NCI-H1436 (cell line): ENCODE measurements at places on chromosomes 5 and 9.

- DNase-seq, result no peak
These were observed 17.4 kb downstream of the C5orf15 start for GRCh38 chr5:133950821-133951612.

DNA sequence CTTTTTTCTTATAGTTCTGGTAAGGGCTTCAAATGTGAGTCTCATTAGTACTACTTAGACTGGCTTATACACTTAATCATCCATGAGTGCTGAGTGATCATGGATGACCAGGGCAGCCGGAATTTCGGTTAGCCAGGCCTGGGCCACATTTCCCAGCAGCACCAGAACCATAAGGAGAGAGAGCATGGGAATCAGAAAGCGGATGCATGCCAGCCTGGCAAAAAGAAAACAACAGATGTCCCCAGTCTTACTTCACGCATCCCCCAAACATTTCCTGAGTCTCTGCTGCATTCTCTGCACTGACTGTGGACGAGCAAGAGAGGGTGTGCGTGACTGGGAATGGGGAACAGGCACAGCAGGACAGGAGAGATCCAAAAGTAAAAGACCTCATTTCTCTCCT is 371.1 kb upstream of the ZNF608 start:
- DNase-seq, result no peak

- DNase-seq, result no peak
These were observed 95.1 kb downstream of the HRH2 start for GRCh38 chr5:175752826-175753535.

GRCh38 chr9:82331079-82331478 is 342.5 kb downstream of the SPATA31D1 start:
- DNase-seq, result no peak

- DNase-seq, result no peak
These were observed 66.0 kb downstream of the FOXB2 start for GRCh38 chr9:77085416-77085815.

DNA sequence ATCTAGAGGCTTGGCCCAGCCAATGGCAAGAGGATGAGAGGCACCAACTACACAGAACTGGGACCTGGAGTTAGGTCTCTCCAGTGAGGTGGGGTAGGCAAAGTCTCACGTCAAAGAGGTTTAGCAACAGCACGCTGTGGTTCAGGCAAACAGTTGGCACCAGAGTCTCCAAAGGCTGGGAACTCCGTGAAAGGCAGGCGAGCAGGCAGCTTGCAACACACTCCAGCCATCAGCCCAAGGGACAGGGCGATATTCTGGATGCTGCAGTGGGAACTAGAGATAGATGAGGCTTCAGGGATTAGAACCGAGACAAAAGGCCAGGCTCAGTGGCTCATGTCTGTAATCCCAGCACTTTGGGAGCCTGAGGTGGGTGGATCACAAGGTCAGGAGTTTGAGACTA is 129.1 kb downstream of the PDZD2 start:
- DNase-seq, result no peak

- no peak for DNase-seq
These were observed 12.1 kb upstream of the SLC25A51 start for GRCh38 chr9:37915911-37916470.

GRCh38 chr5:173352366-173353349 is 24.4 kb upstream of the STC2 start:
- DNase-seq, result no peak

DNA sequence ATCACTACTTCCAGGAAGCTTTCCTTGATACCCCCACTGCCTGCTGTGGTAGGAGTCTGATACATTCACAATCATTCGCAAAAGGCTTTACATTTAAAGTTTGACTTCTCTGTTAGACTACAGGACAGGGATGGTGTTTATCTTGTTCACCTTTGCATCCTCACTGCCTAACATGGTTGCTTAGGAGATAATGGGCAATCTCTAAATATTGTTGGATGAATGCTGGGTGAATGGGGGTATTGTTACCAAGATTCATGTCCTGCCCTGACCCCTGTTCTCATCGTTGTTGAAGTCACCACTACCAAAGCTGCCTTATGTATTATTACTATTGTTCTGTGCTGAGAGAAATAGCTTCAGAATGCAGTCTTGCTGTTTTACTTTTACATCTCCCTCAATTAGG is 7.7 kb upstream of the TMEFF1 start:
- no peak for DNase-seq

GRCh38 chr5:152331718-152332117 is 73.4 kb downstream of the NMUR2 start:
- DNase-seq, result no peak

- DNase-seq, result no peak
These were observed 9.9 kb downstream of the ERGIC1 start for GRCh38 chr5:172843825-172844576.

GRCh38 chr9:123686131-123686828 is 243.6 kb downstream of the DENND1A start:
- DNase-seq, result no peak

GRCh38 chr9:112556497-112557442 is 70.1 kb downstream of the KIAA1958 start:
- DNase-seq, result no peak

- DNase-seq, result no peak
These were observed 89.9 kb upstream of the ADAMTSL1 start for GRCh38 chr9:18384066-18384465.

DNA sequence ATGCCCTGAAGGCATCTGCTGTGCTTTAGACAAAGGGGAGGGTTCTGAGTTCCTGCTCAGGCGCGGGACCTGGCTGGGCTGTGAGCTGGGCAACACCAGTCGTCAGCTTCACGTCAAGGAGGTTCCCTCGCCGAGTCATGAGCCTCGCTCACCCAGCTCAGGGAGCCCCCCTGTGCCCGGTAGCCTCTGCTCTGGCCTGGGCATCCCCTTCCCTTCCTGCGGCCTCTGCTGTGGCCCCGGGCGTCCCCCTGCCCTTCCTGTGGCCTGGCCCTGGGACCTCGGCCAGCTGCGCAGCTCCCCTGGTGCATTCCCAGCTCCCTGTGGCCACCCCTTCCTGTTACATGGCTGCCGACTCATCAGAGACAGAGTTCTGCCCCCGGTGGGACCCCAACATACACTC is 29.8 kb downstream of the TERT start:
- DNase-seq, result no peak

GRCh38 chr5:172640822-172641358 is at the start of gene NEURL1B:
TSS of gene NEURL1B (plus strand) at chr5:172641263. CDS start at chr5:172641407, 144 bp downstream.
- DNase-seq, result peak; percentile 66

- DNase-seq, result no peak
These were observed 96.9 kb downstream of the NNT start for GRCh38 chr5:43699910-43700309.

GRCh38 chr9:112447283-112447761 is 39.3 kb upstream of the KIAA1958 start:
- DNase-seq, result no peak

- DNase-seq, result no peak
These were observed 48.2 kb downstream of the ERMP1 start for GRCh38 chr9:5784526-5785315.

- DNase-seq, result no peak
These were observed 11.2 kb upstream of the COL5A1 start for GRCh38 chr9:134630393-134630790.

GRCh38 chr5:156819967-156820581 is 30.0 kb upstream of the PPP1R2B start:
- DNase-seq, result no peak

DNA sequence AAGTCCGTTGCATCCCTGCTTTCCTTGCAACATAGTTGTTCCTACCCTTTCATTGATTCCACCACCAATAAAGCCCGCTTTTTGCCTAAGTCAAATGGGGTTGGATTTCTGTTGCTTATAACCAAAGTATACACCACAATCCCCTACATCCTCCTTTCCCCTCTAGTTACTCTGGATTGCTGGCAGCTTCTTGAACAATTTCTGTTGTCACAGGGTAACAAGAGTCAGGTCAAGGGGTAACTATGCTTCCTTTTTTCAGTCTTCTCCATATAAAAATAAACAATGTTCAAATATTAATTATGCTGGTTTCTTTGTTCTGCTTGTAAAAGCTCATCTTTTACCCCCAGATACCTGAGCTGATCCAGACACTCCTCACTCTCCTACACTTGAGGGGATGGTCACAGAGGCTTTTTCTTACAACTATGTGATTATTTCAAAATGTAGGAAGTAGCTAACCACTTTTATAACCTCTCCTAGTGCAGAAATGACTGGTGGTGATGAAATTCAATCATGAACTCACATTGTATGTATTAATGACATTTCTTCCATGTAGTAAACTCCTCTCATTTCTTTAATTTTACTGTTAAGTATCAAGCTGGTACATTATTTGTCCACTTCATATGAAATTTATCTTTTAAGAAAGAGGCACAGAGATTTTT is 136.5 kb downstream of the SNX18 start:
- DNase-seq, result no peak

DNA sequence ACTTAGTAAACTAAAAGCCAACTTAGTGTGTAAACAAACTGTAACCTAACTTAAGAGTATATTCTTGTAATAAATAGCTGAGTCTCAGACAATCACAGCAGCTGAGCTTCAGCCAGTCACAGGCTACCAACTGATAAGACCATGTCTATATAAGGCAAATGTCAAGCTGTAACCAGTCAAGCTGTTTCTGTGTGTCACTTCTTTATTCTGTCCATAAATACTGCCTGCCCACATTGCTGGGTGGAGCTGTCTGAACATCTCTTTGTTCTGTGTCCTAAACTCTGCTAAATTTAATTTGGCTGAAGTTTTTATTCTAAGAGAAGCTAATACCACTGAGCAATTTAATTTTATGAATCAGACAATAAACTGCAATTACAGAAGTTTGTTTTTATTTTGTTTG is 412.1 kb upstream of the CDH10 start:
- no peak for DNase-seq

DNA sequence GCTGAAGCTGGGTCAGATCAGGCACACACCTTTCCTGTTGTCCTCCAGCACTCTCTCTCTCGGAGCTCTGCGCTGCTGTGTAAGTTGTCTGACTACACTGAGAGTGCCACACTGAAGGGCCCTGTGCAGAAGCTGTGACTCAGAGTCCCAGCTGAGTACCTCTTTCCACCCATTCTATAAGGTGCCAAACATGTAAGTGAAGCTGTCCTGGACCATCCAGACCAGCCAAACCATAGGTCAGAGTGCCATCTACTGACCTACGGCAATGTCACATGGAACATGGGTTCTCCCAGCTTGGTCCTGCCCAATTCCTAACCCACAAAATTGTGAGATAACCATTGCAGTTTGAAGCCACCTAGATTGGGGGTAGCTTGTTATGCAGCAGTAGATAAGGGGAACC is 68.2 kb downstream of the ADCY2 start:
- no peak for DNase-seq

GRCh38 chr9:105694190-105694847 is at the start of gene TMEM38B:
TSS of gene TMEM38B (plus strand) at chr9:105694541. CDS start at chr9:105694661, 120 bp downstream.
- peak; percentile 51 for DNase-seq

GRCh38 chr5:79301046-79301712 is 65.2 kb downstream of the JMY start:
- DNase-seq, result no peak

DNA sequence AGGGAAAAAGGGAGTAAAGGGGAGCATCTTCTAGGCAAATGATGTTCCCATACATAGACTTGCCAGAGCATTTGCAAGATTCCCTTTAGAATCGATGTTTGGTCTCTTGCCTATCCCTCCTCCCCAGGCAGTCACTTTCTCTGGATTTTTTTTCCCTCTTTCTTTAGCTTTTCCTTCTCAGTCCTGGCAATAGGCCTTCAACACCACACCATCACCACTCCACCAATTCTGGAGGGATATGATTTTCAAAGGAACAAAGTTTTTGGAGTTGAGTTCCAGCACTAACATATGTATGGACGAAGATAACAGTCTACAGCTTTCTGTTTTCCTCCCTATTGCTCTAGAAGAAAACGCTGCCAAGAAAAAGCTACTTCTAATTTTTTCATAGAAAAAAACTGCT is 377.4 kb downstream of the PDE4D start:
- DNase-seq, result no peak

- DNase-seq, result no peak
These were observed 60.0 kb upstream of the TUT7 start for GRCh38 chr9:86413971-86414880.

GRCh38 chr9:70127036-70127435 is 83.4 kb downstream of the MAMDC2 start:
- DNase-seq, result no peak

DNA sequence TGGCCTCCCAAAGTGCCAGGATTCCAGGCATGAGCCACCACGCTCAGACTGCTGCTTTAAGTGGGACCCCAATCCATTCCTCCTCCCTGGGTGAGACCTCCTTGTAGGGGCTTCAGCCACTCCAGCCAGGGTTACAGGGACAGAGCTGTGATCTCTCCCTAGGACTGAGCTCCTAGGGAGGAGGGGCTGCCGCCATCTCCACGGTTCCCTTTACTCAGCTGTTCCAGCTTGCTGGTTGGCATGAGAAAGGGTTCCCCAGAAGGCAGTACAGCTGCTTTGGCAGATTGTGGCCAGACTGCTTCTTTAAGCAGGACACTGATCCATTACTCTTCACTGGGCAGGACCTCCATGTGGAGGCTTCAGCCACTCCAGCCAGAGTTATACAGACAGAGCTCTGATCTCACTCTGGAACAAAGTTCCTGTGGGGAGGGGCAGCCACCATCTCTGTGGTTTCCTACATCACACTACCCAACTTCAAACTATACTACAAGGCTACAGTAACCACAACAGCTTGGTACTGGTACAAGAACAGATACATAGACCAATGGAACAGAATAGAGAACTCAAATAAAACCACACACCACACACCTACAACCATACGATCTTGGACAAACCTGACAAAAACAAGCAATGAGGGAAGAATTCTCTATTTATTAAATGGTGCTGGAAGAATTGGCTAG is 7.2 kb downstream of the INSL6 start:
- no peak for DNase-seq

DNA sequence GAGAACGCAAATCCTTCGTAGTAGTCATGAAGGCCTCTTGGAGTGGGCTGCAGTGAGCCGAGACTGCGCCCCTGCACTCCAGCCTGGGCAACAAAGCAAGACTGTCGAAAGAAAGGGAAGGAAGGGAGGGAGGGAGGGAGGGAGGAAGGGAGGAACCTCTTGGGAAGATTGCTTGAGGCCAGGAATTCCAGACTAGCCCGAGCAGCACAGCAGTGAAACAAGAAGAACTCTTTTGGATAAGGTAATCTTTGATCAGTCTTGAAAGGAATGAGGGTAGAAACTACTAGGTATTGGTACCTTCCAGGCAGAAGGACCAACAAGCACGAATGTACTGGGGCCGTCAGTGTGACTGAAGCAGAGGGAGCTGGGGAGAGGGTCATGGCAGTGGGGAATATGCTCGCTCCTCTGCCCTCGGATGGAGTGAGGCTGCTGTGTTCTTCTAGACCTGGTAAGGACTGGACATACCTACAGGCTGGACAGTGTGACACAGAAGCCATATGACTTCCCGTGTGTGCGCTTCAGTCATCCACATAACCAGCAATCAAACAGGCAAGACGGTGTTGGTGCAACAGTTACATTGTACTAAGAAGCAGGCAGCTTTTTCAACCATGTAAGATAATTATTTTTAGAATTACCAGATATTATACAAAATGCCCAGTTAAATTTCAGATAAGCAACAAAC is 45.2 kb downstream of the P4HA2 start:
- no peak for DNase-seq

- no peak for DNase-seq
These were observed 111.0 kb downstream of the KLHL3 start for GRCh38 chr5:137624786-137625349.

- DNase-seq, result no peak
These were observed 12.1 kb downstream of the TGFBI start for GRCh38 chr5:136040746-136041415.

GRCh38 chr5:129904667-129905472 is 605 bp downstream of the CHSY3 start:
- no peak for DNase-seq

- DNase-seq, result no peak
These were observed 261.3 kb downstream of the TMEM167A start for GRCh38 chr5:82815871-82816270.
